ENCODE measurements at places on chromosomes 5 and 9. TPM values are rescaled to one million over a fixed set of nuclear protein-coding genes. Genes with fewer than 3 reads are reported as not detected.

Gene NREP
- 24.6 TPM for polyA plus RNA-seq

Gene PTGDS
- polyA plus RNA-seq, result 71.8 TPM

Gene GPR21
- not detected for polyA plus RNA-seq

DNA sequence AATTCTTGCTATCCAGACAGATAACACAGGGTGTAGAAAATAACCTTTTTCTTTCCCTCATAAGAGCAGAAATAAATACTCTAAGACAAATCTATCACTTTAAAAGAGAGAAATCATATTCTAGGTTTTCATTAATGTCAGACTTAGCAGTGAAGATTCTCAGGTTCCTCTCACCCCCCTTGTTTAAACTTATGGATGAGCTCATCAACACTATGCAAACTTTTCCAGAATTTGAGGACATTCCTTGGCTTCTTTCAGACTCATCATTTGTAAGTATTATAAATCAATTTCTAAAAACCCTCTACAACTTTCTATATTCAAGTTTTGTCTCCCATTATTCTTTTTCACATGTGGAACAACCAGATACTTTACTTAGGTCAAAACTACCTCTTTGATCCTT lies 374.9 kb upstream of the TRPC7 start:
- DNase-seq, result no peak

- DNase-seq, result no peak
Measured at GRCh38 chr5:138033386-138033808, 518 bp upstream of the FAM13B start.

DNA sequence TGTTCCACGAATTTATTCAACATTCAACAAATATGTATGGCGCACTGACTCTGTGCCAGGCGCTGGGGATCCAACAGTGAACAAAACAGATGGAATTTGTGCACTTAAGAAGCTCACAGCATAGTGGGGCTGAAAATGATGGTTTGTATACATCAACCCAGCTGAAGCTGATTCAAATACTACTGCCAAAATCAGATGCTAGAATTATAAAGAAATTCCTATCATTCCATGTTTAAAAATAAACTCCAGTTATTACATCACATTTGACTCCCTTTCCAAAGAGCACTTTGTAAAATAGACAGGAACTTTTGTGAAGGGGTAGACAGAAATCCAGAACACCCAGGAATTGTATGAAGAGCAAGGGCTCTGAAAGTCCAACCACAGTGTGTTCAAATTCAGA lies 54.1 kb downstream of the ZNF608 start:
- DNase-seq, result no peak
